MG63 (cell line): ENCODE measurements at places on chromosomes 6 and 20.

DNA sequence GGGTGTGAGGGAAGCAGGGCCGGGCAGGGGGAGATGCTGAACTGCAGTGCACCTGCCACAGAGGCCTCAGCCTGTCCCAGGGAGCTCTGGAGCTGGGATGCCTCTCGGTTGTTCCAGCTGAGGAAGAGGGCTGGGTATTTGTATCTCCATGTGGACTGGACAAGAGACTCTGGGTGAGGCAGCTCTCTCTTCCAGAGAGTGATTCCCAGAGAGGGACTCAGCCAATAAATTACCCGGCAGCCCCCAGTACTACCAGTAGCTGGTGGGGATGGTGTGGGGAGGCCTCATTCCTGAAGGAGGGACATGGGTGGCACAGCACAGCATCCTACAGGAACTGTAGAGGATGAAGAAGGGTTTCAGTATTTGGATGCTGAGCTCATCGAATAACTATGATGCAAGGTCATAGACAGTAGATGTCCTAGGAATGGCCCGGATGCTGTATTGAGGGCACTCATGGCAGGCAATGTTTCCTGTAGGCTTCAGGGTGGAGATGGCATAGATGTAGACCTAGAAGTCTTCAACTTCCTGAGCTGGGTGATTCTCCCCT lies 1.4 kb downstream of the FGD2 start:
- peak; percentile 78 for DNase-seq

DNA sequence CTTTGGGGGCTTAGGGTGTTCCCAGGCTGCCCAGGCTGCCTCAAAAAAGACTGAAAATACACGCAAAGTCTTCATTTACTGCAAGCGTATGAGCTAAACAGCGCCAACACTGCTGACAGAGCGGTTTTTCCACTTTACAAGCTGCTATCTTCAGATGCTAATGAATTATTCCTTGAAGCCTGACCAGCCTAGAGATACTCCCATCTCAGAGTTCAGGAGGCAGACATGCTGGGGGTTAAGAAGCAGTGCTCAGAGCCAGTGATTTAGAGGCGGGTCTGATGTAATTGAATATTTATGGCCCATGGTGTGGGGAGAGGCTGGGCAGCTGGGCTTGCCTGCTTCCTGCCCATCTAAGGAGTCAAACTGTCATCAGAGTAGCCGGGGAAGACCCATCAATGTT lies 241.4 kb downstream of the SLC24A3 start:
- no peak for DNase-seq

DNA sequence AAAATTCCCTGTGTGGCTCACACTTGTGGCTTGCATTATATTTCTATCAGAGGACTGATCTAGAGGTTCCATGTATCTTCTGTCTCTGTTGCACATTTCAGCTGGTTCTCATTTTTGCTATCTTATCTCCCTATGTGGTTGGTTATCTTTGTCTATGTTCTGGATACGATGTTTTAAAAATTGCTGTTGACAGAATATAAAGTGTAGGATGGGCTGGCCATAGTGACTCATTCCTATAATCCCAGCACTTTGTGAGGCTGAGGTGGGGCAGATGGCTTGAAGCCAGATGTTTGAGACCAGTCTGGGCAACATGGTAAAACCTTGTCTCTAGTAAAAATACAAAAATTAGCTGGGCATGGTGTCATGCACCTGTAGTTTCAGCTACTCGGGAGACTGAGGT lies 9.9 kb upstream of the ULBP3 start:
- DNase-seq: peak; percentile 43

GRCh38 chr6:2977799-2978590 lies 6.6 kb upstream of the SERPINB6 start:
- no peak for DNase-seq

DNA sequence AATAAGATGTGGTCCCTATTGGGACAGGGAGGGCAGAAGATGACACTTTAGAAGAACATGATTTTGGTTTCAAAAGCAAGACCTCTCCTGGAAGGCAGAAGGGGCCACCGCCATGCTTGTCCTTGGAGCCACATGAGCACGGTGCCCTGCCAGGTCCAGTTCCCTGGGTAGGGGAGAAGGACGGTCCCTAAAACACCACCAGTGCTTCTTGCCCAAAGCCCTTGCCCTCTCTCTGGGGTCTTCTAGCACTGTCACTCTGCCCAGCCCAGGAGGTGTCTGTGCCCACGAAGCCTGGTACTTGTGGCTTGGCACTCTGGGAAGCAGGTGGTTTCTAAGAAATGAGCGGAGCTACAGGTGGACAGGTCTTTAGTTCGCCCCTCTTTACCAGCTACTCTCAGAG lies 46.0 kb downstream of the PLCG1 start:
- DNase-seq: no peak

GRCh38 chr6:158047563-158048323 lies 66.1 kb downstream of the SYNJ2 start:
- DNase-seq: no peak

DNA sequence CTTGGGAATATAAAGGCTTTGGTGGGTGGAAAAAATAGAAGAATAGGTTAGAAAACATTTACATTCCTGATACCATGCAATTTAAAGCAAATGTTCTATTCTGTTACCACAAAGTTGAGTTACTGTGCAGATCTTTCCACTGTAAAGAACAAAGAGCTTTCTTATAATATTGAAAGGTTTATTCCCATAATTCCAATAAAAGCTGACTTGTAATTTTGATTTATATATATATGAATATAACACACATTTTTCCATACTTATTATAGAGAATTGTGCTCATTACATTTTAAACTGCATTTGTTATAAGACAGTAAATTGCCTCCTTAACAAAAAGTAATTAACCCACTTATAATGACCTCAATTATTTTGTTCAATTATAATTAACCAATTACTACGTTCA lies 135.9 kb downstream of the RNASET2 start:
- no peak for DNase-seq

GRCh38 chr20:18712882-18713281 lies 100.7 kb upstream of the SCP2D1 start:
- DNase-seq: no peak

- no peak for DNase-seq
Observed at GRCh38 chr6:130046671-130047070, 28.3 kb downstream of the L3MBTL3 start.

DNA sequence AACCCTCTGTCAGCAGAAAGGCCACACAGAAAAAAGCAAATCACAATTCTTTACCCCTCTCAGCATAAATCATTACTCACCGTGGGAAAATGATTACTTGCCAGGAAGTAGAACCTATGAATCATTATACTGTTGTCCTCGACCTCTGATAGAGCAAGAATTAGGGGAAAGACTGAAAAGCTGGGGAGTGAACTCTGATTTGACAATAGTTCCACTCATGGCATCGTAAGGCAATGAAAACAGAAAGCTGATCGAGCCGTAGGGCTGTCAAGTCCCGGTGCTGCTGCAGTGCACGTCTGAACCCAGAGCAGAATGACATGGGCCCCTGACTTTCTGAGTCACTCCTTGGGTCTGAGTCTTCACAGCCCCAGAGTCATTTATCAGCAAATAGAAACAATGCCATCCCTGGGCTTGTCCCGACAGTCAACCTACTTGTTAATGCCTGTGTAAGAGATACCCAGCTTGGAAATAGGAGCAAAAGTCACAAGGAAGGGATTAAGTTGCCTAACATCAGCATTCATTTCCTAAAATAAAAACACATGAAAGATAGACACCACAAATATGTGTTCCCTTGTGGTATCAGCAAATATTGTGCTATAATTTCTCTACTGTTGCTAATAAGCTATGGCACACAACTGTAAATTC lies 224.8 kb upstream of the MARCKS start:
- DNase-seq: peak; percentile 65

DNA sequence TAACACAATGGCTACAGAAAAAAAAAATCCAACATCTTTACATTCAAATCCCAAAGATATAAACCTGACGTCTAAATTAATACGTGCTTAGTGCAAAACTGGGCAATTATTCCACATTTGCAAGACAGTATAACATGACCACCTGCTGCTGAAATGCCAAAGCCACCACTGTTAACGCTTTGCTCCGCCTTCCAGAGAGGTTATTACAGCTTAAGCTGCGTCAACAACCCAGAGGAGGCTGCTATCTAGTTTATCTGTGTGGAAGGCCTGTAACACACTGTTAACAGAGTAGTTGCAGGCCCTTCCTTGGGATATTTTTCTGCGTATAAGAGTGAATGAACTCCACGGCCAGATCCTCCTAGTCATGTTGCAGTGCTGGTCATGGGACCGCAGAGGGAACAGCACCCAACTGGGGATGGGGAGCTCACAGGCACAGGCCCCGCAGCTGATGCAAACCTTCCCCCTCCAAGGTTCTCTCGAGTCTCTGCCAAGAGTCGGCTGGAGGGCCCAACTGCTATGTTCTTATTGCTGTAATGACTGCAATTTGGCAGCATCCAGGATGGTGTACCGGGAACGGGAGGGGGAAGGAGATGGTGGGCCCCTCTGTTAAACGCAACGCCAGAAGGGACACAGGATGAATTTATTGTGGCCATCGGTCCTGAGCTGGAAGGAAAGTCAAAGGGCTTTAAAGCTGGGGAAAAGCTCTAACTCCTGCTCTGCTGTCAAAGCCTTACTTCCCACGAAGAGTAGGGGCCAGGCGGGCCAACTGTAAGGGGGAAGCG lies 993 bp upstream of the NCOA7 start:
- peak; percentile 22 for DNase-seq

DNA sequence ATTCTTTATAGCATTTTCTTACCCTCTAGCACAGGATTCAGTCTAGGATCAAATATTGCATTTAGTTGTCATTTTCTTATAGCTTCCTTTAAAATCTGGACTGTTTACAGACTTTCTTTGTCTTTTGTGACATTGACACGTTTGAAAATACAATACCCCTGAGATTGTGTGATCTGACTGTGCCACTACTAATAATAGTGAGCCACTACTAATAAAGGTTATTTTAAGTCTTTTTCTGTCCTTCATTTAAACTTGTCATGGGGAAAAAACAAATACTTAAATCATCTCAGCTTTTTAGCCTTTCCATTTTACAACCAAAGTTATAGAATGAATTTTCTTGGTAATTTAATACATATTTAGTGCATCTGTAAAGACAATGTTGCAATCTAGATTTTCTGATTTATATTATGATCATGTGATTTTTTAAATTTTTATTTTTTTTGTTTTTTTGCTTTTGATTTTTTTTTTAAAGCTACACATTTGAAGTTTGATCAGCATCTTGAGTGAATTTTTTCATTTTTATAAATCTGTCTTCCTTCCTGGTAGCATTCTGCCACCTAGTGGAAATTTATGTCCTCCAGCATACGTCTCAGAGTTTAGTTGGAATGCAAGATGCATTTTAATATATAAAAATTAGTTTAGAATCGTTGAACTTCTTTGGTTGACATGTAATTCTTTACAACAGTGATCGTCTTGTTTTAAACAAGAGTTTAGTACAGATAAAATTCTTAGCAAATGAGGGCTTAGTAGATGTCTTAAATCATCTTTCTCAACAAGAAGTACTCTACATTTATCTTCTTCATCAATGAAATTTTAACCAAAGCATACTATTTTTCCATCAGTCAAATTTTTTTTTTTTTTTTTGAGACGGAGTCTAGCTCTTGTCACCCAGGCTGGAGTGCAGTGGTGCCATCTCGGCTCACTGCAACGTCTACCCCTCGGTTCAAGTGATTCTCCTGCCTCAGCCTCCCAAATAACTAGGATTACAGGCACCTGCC lies 119.4 kb downstream of the NCOA3 start:
- no peak for DNase-seq

DNA sequence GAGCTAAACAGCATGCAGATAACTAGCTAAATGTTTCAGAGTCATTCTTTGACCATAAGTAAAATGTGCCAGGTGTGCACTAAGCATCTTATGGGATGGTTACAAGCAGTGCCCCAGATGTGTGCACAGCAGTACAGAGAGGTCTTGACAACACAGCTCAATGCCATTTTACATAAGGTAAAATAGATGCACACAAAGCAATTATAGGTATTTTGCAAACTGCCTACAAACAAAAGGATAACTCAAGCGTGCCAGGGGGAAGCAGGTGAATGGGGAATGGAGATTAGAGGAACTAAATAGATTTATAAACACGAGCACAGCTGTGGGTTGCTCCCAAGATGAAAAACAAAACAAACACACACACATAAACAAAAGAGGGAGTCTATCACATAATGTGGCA lies 64.8 kb downstream of the SLC2A10 start:
- no peak for DNase-seq

GRCh38 chr20:20215976-20216727 lies 151.8 kb upstream of the INSM1 start:
- DNase-seq: no peak

- DNase-seq: no peak
Observed at GRCh38 chr6:41200296-41200900, 551 bp downstream of the TREML2 start.

- no peak for DNase-seq
Observed at GRCh38 chr20:6006603-6006949, 47.3 kb downstream of the LRRN4 start.

DNA sequence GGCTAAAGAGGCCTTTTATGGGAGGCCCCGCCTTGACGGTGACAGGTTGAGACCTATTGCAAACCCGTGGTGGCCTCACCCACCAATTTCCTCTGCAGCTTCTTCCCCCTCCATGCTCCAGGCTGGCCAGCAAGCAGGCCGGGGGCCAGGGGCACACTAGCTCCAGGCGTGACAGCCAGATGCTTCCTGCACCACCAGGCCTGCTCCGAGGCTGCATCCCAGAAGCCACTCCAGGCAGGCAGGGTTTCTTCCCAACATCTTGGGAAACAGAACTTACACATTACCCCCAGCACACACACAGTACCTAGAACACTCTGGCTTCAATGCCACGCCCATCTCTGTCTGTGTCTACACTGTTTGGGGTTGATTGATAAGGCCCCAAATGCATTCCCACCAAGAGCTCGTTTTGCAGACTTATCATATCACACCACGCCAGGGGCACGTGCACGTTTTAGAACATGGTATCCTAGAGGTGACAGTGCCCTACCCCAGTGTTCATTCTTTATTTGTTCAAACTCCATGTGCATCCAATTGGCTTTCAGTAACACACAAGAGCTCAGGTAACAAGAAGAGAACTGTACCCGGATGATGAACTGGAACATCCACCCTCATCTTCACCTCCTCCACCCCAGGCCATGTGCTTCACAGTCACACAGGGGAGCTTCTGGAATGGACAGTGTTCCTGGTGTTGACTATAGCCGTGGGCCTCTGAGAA lies 221.4 kb upstream of the RREB1 start:
- DNase-seq: no peak

- DNase-seq: no peak
Observed at GRCh38 chr6:26360451-26361416, 4.3 kb upstream of the BTN3A2 start.

- DNase-seq: no peak
Observed at GRCh38 chr6:84516154-84516553, 248.2 kb downstream of the TBX18 start.

GRCh38 chr20:63833776-63834490 lies 2.9 kb upstream of the ZBTB46 start:
- DNase-seq: peak; percentile 75
